Brain pericyte (primary cell): ENCODE measurements at places on chromosomes 12 and 14.

DNA sequence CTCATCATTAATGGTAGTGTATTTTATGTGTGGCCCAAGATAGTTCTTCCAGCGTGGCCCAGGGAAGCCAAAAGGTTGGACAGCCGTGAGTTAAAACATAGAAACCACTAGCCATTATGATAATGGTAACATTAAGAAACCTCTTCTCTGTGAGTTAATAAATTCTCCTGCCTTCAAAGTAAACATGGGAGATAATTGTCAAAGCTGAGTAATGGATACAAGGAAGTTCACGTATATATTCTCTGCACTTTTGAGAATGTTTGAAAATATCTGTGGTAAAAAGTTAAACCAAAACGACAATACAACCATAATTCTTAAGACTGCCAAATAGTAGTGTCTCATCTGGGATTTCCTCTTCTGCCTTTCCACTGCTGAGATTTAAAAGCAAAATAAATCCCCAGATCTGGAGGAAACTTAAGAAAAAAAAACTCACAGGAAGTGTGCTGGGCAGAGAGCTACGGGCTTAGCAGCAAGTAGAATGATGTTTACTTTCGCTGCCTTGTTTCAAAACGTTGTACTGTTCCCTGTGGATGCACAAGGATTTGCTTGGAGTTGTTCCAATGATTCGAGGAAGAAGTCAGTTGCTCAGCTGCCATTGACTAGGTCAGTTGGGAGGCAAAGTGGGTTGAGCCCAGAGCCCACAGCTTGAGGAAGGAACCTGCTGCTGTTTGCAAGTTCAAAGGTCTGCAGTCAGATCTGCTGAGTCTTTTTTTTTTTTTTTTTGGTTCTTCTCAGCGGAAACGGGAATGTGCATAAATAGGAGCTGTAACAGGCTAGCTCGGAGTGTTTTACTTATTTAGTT lies 1.7 kb downstream of the TPCN1 start:
- DNase-seq: peak; percentile 97

- DNase-seq: peak; percentile 55
Observed at GRCh38 chr14:72808564-72808963, 85.3 kb downstream of the DPF3 start.

DNA sequence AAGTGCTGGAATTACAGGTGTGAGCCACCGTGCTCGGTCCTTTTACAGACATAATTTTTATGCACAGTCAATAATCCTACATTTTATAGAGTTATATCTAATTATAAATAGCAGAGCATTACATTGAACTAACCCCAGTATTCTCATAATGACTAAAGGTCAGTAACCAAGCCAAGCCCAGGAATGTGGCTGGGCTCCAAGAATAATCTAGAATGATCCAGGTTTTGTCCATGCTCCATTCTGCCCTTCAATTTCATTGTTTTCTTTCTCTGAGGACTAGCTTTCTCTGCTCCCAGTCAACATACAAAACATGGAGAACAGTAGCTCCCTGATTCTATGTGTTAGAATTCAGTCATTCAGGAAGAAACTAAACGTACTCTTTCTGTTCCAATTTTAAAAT lies 92.1 kb upstream of the KRR1 start:
- no peak for DNase-seq

DNA sequence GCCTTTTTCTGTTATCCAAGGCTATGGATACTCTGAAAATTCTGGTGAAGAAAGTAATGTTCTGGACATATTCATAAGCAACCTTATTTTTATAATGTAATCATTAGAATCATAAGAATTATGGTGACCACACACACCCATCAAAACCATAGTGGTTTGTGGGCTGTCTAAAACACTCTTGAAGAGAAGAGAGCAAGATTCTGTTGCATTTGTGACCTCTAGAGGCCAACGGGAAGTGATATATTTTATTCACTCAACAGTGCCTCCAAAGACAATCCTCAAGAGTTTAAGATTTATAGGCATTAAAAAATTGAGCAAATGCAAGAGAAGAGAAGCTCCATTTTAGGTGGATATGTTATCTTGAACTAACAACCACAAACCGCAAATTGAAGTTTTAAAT lies 68.5 kb upstream of the LGR5 start:
- DNase-seq: no peak

- DNase-seq: no peak
Observed at GRCh38 chr12:88893801-88894200, 313.5 kb upstream of the KITLG start.

DNA sequence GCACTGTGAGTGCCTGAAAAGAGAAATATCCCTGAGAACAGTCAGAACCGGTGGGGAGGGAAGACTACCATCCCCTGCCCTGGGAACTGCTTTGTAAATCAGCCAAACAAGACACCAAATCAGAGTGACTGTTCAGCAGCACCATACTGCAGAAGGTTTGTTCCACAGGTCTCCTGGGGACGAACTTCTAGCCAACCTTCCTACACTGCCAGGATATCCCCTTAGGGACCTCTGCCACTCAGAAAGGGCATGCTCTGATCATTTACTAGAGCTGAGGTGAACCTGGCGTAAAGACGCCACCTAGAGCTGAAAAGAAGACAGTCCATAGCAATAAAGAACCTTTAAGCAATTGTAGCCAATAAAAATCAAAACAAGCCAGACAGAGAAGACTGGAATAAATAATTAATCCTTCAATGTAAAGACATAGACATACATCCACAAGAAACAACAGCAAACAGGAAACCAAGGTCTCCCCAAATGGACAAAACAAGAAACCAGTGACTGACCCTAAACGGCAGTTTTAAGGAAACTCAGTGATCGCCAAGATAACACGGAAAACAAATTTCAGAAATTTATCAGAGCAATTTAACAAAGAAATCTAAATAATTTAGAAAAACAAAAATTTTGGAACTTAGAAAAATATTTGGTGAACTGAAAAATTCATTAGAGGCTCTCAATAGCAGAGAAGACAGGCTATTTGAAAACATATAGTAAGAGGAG lies 228.1 kb upstream of the AMIGO2 start:
- DNase-seq: no peak

DNA sequence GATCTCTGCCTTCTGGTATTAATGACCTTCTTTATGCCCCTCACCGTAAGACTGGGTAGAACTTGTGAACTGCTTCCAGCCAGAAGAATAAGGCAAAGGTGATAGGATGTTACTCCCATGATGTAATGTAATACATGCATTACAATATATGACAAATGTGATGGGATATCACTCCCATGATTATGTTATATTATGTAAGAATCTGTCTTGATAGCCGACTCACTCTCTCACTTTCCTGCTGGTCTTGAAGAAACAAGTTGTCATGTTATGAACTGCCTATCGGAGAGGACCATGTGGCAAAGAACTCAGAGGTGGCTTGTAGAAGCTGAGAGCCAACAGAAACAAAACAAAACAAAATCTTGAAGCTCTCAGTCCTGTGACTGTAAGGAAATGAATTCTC lies 30.6 kb upstream of the OSBPL8 start:
- DNase-seq: no peak

GRCh38 chr12:6311822-6312528 lies 1.5 kb downstream of the PLEKHG6 start:
- no peak for DNase-seq

GRCh38 chr12:2970744-2971143 lies 11.5 kb downstream of the TEAD4 start:
- DNase-seq: no peak

- no peak for DNase-seq
Observed at GRCh38 chr14:61593330-61593729, 102.0 kb upstream of the HIF1A start.

GRCh38 chr12:132729541-132730320 lies 19.1 kb downstream of the PGAM5 start:
- DNase-seq: no peak

GRCh38 chr12:104177663-104178501 lies 37.7 kb upstream of the TXNRD1 start:
- peak; percentile 63 for DNase-seq

DNA sequence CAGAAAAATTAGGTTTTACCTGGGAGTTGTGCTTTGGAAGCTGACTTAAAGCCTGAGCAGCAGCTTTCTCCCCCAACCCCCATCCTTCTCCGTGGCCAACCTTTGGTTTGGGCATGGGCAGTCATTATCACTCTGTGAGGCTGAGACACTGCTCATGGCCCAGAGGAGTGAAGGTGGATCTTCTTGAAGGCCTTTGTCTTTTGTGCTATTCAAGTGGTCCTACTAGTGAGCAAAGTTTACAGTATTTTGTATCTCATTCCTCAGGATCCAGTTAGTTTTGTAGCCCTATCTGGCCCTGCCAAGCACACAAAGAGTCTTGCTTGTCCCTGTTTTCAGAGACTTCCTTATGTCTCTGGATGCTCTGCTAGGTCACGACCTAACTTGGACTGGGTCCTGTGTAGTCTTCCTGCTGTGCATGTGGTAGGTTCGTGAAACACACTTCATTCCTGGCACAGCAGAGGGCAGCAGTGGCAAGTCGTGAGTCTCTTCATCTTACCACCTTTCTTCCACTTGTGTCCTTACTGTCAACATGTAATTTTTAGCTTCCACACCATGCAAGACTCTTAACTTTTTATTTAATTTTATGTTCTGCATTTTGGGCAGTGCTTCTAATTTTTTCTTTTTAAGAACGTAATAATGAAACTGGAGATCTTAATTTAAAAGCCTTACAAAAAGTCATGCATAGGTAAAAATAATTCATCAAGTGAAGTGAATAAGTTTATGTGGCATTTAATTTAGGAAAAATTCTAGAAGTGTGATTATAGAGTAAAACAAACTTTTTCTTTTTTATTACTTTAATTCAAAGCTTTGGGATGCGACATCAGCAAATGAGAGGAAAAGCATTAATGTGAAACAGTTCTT lies 53.7 kb downstream of the APAF1 start:
- peak; percentile 6 for DNase-seq

DNA sequence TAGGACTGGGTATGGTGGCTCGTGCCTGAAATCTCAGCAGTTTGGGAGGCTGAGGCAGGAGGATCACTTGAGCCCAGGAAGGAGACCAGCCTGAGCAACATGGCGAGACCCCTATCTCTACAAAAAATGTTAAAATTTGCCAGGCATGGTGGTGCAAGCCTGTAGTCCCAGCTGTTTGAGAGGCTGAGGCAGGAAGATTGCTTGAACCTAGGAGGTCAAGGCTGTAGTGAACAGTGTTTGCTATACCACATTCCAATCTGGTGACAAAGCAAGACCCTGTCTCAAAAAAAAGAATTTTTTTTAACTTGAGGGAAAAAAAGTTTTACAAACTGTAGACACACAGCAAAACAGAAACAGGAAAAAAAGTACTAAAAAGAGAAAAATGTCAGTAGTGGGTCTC lies 2.3 kb upstream of the MAP3K9 start:
- DNase-seq: no peak

- no peak for DNase-seq
Observed at GRCh38 chr14:61528591-61529021, 166.7 kb upstream of the HIF1A start.

DNA sequence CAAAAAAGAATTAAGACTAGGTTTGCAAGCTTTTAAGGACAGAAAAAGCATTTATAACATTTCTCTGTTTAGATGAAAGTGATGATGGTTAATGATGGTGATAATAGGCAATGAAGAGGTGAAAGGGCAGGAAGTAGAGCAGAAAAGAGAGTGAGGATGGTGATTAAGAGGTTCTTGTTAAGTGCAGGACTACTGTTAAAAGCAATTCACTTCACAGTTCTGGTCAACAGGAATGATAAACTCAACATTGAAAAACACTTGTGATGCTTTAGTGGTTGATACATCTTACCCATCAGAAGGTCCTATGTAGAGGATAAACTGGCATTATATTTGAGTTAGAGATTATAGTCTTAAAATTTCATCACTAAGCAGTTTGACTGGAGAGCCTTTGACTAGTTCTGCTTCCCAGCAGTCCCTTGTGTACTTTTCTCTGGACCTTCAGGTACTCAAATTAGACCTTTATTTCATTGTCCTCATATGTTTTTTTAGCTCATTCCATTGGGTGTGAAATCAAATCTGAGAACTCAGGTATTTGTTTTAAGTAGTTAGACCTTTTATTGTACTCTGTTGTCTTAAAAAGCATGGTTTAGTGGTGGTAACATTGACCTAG lies 10.9 kb downstream of the RAP1B start:
- no peak for DNase-seq

DNA sequence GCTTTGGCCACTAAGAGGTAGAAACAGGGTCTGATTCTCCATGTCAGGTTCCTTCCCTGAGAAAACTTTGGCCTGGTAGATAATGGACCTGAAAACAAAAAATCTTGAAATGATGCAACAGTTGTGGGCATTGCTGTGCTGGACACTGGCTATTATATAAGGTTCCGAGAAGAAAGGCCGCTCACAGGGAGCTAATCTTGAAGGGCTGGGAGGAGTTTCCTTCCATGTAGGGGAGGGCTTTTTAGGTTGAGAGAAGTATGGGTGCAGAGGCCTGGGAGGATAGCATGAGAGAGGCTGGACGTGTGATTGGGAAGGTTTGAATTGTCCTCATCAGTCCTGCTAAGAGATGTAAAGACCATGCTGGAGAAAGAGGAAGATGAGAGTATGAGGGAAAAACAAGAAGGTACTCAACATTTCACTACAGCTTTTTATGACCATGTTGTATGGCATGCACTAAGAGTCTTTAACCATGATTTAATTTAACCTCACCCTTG lies 11.6 kb downstream of the LRRK2 start:
- DNase-seq: no peak

DNA sequence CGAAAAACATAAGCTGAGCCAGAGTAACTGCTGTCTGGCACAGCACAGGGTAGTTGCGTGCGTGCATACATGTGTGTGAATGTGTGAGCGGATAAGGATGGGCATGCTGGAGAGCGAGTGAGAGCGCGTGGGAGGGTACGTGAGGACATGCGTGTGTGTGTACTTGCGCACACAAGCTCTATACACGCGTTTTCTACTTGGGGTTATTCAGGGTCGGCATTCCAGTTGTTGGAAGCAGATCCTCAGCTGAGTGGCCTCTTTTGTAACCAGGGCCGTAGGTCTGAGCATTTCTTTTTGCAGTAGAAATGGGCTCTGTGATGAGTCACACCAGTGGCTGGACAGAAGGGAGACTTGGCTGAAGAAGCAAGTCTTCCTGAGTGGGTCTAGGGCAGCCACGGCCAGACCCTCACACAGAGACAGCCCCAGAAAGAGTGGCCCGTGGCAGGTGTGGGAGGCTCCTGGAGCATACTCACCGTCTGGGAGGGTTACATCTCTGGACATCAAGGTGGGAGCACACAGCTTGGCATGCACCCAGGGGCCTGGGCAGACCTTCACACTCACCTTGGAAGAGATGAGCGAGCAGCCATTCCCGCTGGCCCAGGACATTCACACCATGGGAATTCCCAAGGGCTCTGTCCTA lies 78.0 kb downstream of the LRRC74A start:
- no peak for DNase-seq
